H1 (cell line): ENCODE measurements at places on chromosomes 4 and X.

DNA sequence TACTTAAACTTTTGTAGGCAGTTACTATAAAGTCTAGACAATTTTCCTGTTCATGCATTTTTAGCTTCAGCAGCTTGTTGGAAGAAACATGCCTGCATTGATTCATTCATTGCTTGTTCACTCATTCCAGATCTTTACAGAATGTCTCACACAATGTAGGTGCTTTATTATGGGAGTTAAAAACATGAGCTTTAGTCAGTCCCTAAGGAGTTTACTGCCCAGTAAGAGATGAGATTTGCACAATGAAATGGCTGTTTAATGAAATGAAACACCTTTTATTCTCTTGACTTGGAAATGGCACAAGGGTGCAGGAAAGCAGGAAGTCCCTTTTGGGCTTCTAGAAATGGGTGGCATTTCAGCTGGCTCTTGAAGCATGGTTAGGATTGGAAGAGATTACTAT is 2.9 kb downstream of the NOCT start:
- no peak for DNase-seq

DNA sequence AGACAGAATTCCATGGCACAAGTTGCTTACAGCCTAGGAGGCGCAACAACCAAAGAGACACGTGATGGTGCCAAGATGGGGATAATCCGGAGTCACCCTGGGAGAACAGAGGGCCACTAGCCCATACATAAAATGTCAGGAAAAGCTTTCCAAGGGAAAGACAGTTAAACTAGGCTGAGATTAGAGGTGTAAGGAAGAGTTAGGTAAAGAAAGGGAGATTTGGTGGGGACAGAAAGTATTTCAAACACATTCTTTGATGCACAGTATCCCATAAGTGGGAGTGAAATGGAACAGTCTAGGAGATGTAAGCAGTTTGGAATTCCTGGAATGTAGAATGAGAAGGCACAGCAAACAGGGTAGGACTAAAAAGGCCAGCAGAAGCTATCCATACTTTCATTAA is 860.9 kb upstream of the LCORL start:
- no peak for DNase-seq

DNA sequence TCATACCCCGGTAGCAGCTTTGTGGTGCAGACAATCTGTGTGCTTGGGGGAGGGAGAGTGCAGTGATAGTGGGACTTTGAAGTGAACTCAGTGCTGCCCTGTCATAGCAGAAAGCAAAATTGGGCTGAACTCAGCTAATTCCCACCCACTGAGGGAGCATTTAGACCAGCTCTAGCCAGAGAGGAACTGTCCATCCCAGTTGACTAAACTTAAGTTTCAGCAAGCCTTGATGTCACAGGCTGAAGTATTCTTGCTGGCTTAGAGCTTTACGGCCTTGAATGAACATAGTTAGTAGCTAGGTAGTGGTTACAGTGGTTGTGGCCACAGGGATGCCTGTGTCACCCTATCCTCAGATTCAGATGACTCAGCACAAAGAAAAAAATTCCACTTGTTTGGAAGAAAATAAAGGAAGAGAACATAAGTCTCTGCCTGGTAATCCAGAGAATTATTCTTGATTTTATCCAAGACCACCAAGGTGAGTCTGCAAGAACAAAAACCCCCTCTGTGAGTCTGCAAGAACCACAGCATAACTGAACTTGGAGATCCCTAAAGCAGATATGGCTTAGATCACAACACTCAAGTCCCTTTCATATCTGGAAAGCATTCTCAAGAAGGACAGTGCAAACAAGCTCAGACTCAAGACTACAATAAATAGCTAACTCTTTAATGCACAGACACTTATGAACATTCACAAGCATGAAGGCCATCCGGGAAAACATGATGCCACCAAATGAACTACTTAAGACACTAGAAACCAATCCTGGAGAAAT is 39.4 kb downstream of the ADH7 start:
- no peak for DNase-seq

DNA sequence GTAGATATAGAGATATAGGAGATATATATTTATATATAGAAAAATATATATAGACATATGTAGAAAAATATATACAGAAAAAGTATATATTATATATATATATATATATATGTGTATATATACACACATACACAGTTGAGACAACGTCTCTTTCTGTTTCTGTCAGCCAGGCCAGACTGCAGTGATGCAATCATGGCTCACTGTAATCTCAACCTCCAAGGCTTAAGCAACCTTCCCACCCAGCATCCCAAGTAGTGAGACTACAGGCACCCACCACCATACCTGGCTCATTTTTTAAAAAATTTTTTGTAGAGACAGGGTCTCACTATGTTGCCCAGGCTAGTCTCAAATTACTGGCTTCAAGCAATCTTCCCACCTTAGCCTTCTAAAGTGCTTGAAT is 426.3 kb downstream of the GPM6A start:
- no peak for DNase-seq

DNA sequence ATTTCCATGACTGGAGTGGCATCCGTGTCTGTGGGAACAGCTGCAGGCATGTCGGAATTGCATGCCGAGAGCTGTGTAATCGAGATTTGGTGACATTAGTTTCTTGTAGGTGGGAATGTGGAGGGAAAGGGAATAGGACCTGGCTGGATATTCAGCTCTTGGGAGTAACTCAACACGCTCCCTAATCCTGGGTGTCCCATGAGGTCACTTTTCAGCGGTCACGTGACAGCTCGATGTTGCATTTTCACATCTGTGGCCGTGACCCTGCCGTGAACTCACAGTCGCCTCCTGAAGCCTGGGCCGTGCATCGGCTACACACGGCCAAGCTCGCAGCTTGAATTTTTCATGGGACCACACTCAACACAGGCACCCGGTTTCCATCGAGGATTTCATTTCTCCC is 25.8 kb upstream of the PSAPL1 start:
- no peak for DNase-seq
